ENCODE measurements at places on chromosomes 3 and 15. TPM values are rescaled to one million over a fixed set of nuclear protein-coding genes. Genes with fewer than 3 reads are reported as not detected.

DNA sequence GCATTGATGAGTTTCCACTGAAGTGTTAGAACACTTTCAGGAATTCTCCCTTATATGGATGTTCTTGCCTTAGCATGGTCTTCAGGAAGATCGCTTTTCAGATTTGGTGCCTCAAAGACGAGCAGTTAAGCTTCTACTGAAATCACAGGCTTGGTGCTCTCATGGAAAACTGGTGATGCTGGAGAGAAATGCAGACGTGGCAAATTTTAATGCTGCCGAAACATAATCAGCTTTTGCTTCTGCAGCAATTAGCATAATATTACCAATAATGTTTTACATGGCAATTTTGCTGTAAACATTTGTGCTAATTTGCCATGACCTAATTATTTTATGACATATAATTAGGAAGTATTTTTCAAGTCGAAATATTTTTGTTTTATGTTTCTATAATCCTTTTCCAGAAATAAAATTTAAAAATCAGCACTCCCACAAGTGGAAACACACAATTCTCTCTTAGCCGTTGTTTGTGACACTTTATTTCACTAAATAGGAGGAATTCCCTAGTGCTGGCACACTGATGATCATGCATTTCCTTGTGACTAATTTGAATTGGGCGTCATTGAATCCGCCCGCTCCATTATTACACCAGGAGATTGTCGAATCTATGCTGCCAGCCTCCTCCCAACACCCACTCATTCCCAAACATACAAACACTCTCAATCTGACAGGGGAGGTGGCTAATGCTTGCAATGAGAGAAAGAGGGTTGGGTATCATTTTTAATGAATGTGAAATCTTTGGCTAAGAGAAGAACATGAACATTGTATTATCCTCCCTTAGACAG, 506.8 kb upstream of the PPP2R3A start:
- no peak for DNase-seq

The STRIT1 gene
- not detected for total RNA-seq

- no peak for DNase-seq
These were observed 17.6 kb downstream of the RSRC1 start for GRCh38 chr3:158127250-158128219.

The CDCP1 gene
- 19.4 TPM for total RNA-seq

DNA sequence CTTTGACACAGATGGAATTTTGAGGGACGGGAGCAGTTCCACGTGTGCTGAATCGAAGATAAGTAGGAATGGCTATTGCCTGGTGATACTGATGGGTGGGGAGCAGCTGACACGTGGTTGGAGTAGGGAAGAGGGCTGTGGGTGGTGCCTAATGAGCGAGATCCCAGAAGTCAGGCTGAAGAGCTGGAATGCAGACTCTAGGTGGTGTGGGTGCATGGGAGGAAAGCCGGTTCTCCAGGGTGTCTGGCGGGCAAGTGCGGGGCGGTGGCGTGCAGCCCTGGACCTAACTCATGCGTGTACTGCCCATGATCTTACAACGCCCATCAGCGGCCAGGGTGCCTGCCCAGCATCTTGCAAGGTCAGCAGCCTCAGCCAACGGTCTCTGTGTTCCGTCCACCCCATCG, 63.1 kb downstream of the ARNT2 start:
- no peak for DNase-seq

- DNase-seq = no peak
These were observed 21.2 kb upstream of the SIAH2 start for GRCh38 chr3:150783920-150784746.

DNA sequence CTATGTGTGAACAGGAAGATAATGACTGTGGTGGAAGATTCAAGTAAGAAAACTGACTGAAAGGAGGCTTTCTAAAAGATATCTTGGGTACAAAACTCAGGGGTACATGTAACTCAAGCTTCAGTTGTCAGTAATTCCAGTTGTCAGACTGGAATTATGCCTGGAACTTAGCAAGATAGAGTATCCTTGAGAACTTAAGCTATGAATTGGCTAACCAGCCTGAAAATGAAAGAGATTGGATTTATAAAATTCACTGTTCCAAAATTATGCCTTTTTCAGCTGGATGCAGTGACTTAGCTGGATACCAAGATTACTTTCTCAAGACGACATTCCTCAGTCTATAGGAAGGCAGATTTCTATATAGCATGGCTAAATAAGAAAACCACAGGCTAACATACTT, 221.9 kb upstream of the ZBTB20 start:
- DNase-seq = no peak

DNA sequence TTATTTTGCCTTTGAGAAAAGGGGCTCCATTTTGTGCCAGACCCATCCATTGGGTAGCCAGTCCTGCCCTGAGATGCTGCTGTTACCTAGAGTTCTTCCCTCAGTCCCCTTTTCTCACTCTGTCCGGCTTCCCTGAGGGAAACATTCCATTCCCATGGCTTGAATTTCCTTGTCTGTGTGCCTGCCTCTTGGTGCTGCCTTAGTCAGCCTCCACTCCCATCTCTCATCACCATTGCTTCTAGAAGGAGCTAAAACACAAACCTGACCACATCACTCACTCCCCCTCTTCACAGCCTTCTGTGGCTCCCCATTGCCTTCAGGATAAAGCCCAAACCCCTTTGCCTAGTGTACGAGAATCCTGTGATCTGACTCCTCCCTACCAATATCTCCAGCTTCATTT, 25.2 kb upstream of the C2CD4B start:
- no peak for DNase-seq

The PPIP5K1 gene
- total RNA-seq = 10.8 TPM

DNA sequence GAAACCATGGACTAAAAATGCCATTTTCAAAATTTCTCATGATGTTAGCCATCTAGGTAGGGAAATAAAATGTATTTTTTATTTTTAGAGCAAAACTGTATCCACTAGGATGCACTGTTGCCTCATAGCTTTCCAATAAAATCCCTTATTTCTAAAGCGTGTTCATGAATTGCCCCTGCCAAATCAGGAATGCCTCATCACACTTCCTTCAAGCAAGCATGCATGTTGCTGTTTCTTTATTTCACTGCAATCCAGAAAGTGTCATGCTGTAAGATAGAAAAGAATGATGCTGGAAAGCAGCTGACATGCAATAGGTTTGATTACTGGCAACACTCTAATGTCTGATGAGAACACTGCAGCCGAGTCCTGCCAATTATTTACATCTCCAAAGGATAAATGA, 239.5 kb downstream of the CHL1 start:
- DNase-seq = no peak

Measured in glomerular endothelial cell (primary cell).